Iris pigment epithelial cell (primary cell): ENCODE measurements at places on chromosomes 7 and 10.

DNA sequence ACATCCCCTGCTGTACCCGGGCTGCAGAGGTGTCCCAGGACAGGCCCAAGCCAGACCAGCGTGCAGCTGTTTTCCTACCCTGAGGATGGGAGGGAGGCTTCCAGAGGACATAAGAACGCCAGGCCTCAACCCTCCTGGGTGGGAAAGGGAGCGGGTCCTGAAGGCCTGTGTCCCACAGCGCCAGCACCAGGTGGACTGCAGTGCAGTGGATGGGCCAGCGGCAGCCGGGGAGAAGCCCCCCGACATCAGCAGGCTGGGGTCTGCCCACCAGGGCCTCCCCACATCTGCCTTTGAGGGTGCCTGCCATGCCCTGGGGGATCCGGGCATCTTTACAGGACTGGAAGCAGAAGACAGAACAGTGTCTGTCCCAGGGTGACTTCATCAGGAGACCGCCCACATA, 22.8 kb upstream of the ZNF716 start:
- DNase-seq, result no peak

- no peak for DNase-seq
Observed at GRCh38 chr7:154919344-154920225, 83.3 kb downstream of the PAXIP1 start.

DNA sequence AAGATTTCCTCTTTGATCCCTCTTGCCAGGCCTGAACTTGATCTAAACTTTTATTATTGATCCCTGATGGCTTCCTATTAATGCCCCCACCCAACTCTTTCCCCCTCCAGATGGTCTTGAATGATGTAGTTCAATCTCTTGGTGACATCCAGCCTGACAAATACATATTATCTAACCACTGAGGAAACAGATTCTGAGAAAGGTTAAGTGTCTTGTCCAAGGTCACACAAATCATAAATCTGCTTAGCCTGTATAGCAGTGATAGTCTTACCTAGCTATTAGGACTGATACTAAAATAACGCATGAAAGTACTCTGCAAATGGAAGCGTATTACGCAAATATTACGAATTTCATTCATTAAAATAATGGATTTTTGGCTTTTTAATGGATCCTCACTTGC, 22.7 kb downstream of the STEAP1B start:
- no peak for DNase-seq

- no peak for DNase-seq
Observed at GRCh38 chr7:13024121-13024674, 336.8 kb downstream of the ARL4A start.

DNA sequence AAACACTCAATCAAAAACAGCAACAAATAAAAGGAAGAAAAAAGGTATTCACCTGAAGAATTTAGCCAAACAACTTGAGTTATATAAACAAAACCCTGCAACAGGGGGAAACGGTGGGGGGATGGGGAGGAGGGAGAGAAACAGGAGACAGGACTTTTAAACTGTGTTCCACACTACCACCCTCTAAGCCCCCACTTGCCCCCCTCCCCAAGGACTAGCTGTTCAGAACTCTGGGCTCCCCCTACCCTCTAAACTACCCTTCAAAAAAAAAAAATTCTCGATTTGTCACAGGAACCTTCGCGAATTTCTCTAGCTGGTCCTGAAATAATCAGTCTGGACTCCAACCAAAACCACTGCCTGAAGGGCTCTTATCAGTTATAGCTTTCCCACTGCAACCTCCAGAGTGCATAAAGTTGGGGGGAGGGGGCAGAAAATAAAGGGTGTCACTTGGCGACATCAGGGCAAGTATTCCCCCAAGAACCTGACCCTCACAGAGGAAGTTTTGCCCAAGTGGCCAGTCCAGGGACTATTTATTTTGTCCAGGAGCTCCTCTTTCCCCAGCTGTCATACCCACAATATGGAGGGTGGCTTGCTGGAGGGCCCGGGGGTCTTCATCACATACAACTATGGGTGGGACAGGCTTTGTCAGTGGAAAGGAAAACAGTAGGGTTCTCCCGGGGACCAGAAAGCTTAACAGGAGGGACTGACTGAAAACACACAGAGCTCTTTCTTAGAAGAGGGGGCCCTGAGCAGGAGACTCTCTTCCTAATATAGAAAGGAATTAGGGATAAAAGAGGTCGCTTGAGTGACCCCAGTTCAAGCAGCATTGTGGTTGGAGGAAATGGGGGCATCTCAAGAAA, 1.3 kb downstream of the UBE2H start:
- DNase-seq, result peak; percentile 28

- DNase-seq, result no peak
Observed at GRCh38 chr7:39272111-39272510, 294.1 kb upstream of the YAE1 start.

- no peak for DNase-seq
Observed at GRCh38 chr7:143296686-143297085, 8.5 kb downstream of the CASP2 start.
